ENCODE measurements at places on chromosomes 2 and 18.
A peak's percentile ranks its signal among the peaks of the same experiment; 100 is the strongest.

DNA sequence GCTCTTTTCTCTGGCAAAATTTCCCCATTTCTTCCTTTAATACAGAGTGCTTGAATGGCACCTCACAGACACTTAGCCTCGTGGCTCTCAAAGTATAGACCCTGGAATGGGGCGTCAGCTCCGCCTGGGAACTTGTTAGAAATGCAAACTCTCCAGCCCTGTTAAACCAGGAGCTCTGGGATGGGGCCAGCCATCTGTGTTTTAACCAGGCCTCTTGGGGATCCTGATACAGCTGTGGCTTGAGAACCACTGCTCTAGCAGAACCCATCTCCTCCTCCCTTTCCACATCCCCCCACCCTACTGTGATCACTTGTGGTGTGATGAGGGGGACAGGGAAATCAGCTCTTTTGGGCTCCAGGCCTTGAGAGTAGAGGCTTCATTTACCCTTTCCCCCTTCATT lies 15.9 kb downstream of the LTBP1 start:
- peak; percentile 47 for DNase-seq

GRCh38 chr2:173077506-173078177 lies 2.0 kb downstream of the MAP3K20 start:
- DNase-seq: no peak

DNA sequence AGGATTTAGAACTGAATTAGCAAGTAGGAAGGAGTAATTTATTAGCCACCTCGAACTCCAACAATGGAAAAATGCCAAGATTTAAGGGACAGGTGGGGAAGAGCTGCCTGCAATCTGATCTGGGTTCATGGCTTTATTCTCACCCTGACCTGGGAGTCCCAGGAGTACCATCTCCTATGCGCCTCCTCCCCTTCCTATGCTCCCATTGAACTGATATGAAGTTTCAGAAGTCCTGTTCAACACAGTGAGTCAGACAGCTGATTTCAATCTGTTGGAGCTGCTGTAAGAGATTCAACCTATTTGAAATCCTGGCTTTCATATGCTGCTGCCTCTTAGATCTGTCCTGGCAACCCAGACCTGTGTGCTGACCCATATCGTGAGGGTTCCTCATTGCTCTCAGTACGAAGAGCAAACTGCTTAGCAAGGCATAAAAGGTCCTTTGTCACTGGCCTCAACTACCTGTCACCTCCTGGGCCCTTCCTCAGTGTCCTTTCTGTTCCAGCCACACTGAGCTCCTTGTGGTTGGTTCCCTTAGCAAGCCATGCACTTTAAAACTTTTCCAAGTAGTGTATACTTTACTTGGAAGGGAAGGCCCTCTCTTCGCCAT lies 15.9 kb upstream of the CD28 start:
- DNase-seq: no peak

GRCh38 chr2:73074110-73075069 lies 2.9 kb upstream of the SFXN5 start:
- peak; percentile 14 for DNase-seq

All from Right ventricle myocardium superior (tissue), 1 donor.